EH (cell line): ENCODE measurements at places on chromosomes 12 and 14.

DNA sequence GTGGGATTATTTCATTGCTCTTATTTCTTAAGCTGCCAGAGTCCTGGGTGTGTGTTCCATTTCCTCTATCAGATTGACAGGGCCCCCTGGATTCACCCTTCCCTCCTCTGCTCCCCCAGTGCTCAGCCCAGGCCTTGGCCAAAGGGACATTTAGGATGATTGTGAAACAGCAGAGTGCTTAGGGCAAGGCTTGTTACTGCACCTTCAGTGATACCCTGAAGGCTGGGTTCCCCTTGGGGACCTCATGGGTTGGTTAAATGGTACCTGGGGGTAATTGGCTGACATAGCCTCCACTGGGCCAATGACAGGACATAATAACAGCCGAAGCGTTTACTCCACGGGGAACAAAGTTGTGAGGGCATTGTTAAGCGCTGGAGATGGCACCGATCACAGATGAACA, 1.3 kb upstream of the KRT72 start:
- no peak for DNase-seq

GRCh38 chr14:54796961-54797360, 105.7 kb downstream of the GCH1 start:
- DNase-seq, result peak; percentile 87

GRCh38 chr12:115474539-115475353, 790.8 kb upstream of the TBX3 start:
- DNase-seq, result no peak

- no peak for DNase-seq
Observed at GRCh38 chr14:50311337-50311971, 575 bp downstream of the L2HGDH start.

DNA sequence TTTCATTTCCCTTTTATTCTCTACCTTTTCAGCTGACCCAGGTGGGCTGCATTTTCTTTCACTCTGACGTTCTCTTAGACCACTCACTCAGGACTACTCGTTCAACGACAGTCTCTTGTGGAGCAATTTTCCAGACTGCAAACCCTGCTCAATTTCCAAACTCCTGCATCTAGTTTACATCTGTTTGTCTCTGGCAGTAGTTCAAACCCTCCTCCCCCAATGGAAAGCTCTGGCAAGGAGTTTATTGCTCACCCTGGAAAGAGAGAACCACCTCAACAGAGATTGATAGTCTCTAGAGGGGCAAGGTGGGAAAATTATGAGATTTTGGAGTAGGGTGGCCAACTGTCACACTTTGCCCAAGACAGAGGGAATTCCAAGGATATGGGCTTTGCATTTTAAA, 130.2 kb downstream of the TSHR start:
- DNase-seq, result no peak

- peak; percentile 85 for DNase-seq
Observed at GRCh38 chr14:69631509-69631908, 20.1 kb downstream of the SUSD6 start.

DNA sequence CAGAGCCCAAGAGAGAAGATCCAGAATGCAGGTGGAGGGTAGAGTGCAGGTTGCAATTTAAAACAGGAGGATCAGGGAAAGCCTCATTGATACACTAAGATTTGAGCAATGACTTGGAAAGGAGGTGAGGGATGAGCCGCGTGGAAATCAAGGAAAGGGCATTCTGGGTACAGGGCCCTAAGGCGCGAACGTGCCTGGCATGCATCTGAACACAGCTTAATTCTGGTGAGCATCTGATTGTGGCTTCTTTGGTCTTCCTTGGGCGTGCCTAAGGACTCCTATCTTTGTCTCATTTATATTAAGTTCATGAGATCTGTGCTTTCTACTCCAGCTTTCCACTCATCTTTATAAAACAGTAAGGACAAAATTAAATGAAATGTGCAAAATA, 79.3 kb downstream of the NTF3 start:
- DNase-seq, result no peak

- DNase-seq, result no peak
Observed at GRCh38 chr12:126891789-126892188, 1375.2 kb upstream of the TMEM132C start.

DNA sequence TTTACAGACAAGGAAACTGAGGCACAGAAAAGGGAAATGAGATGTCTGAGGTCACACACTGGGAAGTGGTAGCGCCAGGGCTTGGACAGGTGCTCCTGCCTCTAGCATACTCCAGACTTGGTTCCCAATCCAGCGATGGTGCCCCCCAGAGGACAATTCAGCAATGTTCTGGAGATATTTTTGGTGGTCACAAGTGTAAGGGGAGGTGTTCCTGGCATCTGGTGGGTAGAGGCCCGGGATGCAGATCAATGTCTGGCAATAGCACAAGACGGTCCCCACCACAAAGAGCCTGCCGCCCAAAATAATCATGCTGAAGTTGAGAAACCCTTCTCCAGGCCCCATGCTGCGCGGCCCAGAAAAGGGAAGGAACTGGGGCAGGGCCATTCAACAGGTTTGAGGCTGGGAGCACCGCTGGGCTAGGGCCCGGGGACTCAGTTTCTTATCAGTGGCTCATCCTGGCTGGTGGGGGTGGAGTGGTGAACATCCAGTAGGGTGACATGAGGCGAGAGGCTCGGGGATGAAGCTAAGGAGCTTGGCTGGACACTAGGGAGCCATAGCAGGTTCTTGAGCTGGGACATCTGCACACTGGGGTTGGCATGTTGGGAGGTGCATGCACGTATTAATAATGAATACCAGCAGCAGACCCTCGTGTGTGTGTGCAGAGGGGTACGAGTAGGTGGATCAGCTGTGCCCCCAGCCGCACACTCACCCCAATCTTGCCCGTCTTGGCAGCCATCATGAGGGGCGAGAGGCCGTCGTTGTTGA, 35.1 kb downstream of the TRPV4 start:
- no peak for DNase-seq

DNA sequence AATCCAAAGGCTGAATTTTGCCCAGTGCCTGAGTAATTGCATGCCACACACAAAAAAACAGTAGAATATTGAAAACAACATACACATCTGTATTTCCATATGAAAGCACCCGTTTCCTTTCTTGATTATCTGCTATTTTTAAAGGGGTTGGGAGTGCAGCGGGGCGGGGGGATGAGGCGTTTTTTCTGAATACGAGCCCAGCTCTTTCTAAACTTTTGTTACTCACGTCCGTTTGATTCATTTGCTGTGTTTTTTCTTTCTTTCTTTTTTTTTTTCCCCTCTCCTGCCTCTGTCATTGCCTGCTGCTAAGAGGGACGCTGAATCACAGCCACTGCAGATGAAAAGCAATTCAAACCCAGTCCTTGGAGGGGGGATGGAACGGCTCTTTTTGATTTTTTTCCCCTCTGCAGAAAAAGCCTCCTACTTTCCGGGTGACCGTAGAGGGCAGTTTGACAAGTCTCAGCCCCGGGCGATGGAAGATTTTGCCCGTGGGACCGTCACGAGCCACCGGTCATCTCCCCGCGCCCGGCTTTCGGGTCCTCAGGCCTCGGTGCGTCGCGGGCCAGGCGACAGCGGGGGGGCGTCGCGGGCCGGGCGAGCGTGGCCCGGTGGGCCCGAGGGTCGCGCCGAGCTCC, 572 bp upstream of the RASSF8 start:
- peak; percentile 88 for DNase-seq

DNA sequence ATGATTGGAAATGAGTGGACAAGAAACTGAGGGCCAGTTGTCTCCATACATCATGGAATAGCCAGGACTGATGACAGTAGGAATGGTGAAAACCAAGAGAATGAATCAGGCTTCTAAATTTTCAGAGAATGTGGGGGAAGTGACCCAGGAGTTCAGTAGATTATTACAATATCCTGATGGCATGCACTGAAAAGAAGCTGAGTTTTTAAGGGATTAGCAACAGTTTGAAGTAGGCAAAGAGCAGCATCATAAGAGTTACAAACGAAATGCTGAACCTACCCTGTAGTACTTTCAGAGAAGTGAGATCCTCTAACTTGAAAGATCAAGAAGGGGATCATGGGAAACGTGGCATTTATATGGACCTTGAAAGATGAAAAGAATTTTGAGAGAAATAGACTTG, 13.2 kb downstream of the SLC2A14 start:
- DNase-seq, result peak; percentile 87

DNA sequence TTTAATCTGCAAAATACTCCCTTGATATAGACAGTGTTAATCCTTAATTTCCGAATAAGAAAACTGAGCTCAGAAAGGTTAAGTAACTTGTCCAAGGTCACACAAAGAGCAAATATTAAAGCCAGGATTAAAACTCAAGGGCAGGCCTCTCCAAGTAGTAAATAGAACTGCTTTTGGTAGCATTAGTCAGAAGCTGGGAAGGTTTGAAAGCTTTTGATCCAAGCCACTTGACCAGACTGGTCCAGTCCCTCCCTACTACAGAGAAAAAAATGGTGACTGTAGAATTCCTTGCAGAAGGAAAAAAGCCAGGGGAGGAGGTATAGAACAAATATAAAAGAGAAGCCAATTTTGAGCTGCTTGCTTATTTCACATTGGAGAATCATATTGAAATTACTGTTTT, 111.5 kb downstream of the NT5DC3 start:
- DNase-seq, result no peak

DNA sequence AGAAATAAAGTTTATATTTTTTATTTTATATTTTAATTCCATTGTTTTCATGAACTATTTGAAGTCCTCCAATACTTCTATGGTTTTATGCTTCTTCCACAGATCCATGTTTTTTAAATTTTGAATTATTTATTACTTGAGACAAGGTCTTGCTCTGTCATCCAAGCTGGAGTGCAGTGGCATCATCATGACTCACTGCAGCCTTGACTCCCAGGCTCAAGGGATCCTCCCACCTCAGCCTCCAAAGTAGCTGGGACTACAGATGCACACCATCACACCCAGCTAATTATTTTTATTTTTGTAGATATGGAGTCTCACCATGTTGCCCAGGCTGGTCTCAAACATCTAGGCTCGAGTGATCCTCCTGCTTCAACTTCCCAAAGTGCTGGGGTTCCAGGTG, 28.8 kb upstream of the DLGAP5 start:
- DNase-seq, result no peak

GRCh38 chr14:79369359-79370332, 841.7 kb downstream of the DIO2 start:
- DNase-seq, result peak; percentile 96

GRCh38 chr12:14913381-14913781, 25.0 kb downstream of the ERP27 start:
- no peak for DNase-seq

DNA sequence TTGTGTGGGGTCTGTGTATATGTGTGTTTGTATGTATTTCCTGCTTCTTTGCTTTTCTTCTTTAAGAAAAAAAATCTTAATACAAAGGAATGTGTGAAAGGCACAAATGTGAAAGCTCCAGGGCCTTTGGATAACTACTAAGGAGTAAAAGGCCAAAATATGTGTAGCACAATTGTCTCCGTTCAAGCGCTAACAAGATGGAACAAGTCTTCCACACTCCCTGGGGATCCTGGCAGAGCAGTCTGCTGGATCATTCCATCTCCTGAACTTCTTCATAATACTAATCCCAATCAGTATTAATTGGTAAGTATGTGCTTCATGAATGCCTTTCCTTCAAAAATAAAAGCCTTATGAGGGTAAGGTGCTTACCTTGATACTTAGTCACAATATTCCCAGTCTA, 462.5 kb upstream of the TBX3 start:
- no peak for DNase-seq

DNA sequence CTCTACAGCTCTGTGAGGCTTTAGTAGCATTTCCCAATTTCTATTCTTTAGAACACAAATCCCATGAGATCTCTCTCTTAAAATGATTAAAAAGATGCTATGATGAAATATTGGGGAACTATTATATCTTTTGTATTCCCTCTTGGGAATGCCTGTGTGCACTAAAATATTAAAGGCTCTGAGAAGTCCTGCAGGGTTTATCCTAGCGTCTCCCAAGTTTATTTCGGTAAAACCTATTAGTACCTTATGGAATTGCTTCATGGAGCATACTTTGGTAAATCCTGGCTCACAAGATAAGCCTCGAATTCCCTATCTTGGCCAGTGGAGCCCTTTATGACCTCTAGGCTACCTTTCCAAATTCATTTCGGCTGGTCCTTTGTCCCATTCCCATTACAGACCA, 306.8 kb downstream of the VRK1 start:
- no peak for DNase-seq

DNA sequence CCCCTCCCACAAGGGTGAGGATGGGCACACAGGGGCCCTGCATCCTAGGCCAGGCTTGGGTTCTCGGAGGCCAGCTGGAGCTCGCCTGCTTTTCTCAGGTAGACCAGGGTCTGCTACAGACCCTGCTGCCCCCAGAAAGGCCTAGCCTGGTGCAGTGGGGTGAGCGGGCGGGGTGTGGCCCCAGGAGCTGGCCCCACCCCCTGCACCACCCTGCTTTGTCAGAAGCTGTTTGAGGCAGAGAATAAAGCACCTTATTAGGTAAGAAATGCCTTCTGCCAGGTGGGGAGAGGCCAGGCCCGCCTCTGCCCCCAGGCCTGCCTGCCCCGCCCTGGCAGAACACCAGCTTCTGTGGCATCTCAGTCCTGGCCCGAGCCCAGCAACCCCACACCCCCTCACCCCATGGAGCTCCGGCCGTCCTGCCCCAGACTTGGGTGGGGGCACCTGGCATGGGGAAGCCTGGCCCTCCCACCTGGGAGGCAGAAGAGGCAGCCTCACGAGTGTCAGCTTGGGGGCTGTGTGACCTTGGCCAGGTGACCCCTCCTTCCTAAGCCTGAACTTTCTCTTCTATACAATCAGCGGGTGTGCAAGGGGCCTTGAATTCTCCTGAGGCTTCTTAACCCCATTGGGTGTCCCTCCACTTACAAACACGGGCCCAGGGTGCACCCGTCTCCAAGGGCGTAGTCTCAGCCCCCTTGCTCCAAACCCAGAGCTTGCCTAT, 43.2 kb downstream of the KRT80 start:
- DNase-seq, result no peak

DNA sequence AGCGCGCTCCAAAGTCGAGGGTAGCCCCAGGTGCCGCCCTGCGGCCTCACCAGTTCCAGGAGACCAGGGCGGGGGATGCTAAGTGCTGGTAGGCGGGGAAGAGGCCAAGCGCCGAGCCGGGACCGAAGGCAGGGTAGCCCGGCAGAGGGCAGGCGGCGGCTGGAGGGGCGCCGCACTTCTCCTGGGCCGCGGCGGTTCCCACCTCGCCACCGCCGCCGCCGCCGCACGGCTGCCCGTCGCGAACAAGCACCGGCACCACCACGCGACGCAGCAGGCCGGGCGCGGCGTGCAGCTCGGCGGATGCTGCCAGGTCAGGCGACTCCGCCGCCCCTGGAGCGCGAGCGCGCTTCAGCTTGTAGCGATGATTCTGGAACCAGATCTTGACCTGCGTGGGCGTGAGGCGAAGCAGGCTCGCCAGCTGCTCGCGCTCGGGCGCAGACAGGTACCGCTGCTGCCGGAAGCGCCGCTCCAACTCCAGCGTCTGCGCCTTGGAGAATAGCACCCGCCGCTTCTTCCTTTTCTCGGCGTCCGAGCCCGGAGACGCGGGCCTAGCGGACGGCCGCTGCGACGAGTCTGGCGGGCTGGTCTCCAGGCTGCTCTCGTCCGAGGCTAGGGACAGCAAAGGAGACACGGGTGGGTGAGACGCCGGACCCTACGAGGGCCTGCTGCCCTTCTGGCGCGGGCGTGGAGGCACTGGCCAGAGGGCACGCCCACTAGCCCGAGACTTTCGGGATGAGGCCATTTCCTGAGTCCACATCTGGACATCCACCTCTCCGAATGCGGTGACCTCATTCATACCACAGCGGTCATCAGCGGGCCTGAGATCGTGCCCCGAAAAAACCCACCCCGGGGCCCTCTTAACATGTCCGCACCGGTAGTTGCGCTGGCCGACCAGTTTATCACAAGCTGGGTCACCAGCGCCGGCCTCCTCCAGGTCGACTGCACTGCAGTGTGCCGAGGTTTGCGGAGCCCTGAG, 1.3 kb downstream of the NKX2-8 start:
- DNase-seq, result peak; percentile 14
